ENCODE measurements at places on chromosomes 7 and 10.

DNA sequence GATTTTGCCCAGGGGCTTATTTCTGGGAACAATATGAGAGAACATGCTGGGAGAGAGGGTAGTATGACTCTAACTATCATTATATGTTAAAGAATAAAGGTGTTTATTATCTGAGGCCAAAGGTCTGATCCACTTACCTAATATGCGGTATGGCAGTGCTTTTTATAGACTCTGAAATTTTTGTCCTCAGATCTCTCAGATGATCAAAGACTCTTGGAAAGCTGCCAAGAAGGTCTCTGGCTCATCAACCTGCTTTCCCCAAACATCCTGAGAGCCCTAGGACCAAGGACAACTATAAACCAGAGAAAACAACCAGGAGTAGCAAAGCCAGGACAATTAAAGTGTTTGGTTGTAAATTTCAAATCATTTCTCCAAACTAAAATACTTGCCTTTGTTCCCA, 255.7 kb upstream of the LRRN3 start:
- no peak for DNase-seq

DNA sequence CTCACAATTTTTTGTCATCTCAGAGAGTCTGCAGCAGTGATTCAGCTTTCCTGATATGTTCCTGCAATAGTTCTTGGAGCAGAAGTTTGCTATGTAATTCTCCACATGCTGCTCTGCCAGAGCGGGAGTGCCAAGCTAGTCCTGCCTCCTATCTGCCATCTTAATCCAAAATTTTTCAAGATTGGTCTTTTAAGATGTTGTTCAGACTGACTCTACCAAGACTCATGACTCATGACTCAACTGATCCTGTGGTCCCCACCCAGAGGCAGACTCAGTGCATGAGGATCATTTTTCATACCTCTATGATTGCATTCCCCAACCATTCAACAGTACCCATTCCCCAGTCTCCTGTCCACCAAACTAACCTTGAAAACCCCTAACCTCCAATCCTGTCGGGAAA, 470.8 kb downstream of the INHBA start:
- DNase-seq: no peak

- DNase-seq: no peak
These were observed 51.4 kb upstream of the SCIN start for GRCh38 chr7:12518920-12519681.

DNA sequence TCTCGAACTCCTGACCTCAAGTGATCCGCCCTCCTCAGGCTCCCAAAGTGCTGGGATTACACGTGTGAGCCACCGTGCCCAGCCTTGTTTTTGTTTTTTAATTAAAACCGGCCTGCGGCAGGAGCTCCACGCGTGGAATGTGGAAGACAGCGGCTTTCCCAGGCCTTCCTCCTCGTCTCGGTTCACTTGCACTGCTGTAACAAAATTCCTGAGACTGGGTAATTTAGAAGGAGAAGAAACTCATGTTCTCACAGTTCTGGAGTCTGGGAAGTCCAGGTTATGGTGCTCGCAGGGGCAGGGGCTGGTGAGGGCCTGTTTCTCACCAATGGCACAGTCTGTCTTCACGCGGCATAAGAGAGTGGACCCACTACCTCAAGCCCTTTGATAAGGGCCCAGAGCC, 14.4 kb upstream of the CRYGN start:
- DNase-seq: no peak

DNA sequence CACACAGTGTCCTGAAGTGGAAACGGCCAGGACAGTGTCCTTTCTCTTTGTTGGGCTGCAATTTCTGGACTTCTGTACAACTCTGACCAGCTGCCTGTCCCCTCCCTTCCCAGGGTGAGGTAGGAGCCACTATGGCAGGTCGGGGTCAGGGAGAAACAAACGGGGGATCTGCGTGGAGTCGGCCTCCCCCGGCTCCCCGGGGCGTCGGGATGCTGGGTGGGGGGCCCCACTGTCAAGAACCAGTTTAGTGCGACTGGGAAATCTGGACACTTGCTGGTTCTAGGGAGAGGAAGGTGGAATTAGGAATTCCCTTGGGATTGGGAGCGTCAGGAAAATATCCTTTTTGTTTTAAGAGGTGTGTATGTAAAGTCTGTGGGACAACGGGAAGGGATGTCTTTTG, 567 bp downstream of the SYCE1 start:
- no peak for DNase-seq

GRCh38 chr10:35574924-35575352, 30.2 kb upstream of the GJD4 start:
- no peak for DNase-seq

DNA sequence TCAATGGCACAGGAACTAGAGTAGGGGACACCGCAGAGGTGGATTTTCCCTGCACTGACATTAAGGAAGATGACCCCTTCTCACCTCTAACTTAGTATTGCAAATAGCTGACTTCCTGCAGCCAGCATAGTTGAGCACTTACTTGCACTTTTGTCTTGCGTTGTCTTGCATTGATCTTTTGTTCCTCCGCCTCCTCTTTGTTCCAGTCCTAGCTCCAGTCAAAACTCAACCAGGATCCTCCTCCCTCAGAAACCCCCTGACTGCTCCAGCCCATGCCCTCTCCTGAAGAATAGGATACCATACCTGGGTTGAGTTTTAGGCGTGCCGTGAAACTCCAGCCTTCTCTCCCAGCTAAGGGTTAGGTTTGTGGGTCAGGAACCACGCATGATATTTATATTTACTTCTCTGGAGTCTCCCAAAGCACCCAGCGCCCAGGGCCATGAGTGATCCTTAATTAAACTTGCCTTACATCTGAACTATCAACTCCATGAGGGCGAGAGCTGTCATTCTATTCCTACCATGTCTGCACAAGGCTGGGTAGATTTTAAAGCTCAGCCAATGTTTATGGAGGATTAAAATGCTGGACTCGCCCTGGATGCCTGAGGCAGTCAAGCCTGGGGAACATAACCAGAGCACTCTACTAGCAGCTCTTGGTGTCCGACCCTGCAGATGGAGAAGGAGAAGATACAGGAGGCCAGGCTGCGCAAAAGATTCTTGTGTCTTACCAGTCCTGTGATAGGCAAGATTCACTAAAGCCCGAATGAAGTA, 14.1 kb downstream of the ZNF467 start:
- DNase-seq: no peak

GRCh38 chr7:151674161-151674920, 154.6 kb upstream of the RHEB start:
- DNase-seq: no peak

DNA sequence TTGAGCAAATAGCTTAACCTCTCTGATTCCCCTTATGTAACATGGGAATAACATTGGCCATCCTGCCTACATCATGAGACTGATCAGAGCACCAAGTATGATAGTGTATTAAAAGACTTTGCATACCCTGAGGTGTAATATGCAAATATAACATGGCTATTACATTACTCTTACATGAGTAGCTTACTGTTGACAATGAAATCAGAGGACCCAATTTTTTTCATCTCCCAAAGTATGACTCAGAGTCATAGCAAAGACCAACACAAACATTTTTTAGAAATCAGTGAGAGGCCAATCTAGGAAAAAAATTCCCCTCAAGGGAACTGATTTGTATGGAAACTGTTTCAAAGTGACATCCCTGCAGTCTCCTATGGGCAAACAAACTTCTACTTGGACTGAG, 47.0 kb upstream of the TMEM140 start:
- no peak for DNase-seq

DNA sequence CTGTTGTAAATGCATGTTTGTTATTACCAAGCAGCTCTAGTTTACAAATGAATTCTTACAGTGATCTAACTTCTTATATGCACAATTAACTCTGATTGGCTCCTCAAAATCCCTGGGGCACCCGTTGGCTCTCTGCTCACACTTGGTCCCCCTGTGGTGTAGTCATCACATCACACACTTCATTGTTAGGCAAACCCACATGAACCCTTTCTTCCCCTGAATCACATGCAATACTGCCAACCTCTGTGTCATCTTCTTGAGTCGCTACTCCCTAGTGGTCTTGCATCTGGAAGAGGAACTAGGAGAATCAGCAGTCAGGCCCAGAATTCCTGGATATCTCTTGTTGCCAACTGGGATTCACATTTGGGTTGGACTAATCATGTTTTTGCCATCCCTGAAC, 73.1 kb downstream of the CD36 start:
- DNase-seq: no peak

GRCh38 chr10:84563355-84563754, 235.0 kb downstream of the CCSER2 start:
- DNase-seq: no peak

- DNase-seq: no peak
These were observed 331.5 kb upstream of the NPVF start for GRCh38 chr7:25559581-25560367.

DNA sequence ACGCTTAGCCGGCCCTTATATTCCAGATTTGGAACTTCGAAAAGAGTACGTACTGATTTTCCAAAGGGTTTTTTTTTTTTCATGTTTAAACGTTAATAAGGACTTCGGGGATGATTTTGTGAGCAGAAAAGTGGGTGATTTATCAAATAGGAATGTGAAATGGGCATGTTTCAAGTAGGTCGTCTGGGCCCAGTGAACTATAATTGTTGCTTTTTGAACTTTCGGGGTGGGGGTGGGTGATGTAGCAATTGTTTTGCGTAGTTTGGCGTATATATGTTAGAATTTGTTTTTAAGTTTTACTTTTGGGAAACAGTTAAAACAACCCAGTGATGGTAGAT, 299 bp upstream of the PBLD start:
- no peak for DNase-seq

DNA sequence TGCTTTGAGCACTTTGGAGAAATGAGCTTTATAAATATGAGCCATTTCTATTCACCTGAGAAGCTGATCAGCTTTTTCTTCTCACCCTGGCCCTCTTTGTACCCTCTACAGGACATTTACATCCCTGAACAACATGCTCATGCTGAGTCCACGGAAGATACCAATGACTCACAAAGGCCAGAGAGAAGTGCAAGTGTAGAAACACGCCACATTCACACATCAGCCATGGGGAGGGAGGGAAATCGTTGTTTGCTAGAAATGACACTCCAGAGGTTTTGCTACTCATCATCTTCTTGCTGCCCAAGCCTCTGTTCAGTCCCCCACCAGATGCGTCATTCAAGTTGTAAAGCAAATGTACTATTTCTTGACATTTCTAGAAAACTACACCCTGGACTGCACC, 2.8 kb upstream of the UCN3 start:
- DNase-seq: no peak

- DNase-seq: no peak
These were observed 41.2 kb downstream of the COL13A1 start for GRCh38 chr10:69842882-69843281.

DNA sequence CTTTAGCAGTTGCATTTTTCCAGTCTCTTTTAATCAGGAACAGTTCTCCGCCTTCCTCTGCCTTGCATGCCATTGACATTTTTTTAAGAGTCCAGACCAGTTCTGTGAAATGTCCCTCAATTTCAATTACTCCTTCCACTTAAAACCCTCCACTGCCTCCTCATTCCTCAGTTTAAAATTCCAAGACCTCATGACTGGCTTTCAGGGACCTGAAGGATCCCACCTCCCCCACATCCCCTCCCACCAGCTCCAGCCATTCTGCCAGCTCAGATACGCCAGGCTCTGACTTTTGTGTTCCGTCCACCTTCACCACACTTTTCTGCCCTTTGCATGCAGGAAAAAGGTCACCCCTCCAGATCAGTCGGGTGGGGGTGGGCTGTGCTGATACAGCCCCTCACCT, 8.7 kb downstream of the TNRC18 start:
- no peak for DNase-seq

DNA sequence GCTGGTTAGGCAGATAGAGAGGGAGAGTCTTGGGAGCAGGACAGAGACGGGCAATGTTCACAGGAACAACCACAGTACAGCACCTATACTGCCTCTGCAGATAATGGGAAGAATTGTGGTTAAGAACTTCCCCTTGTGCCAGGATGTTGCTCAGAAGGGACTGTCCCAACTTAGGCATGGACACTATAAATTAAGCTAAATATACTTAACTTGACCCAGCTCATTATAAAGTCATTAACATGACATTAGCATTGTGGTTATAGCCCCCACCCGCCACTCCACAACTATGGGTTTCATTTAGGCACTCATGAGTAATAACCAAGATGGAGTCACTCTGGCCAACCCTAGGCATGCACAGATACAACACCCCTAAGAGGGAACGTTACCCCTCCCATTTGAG, 310.9 kb upstream of the NRG3 start:
- DNase-seq: no peak

- peak; percentile 70 for DNase-seq
These were observed 133.3 kb upstream of the NAMPT start for GRCh38 chr7:106418094-106418493.

- DNase-seq: no peak
These were observed 302.2 kb downstream of the ADARB2 start for GRCh38 chr10:1434912-1435692.

DNA sequence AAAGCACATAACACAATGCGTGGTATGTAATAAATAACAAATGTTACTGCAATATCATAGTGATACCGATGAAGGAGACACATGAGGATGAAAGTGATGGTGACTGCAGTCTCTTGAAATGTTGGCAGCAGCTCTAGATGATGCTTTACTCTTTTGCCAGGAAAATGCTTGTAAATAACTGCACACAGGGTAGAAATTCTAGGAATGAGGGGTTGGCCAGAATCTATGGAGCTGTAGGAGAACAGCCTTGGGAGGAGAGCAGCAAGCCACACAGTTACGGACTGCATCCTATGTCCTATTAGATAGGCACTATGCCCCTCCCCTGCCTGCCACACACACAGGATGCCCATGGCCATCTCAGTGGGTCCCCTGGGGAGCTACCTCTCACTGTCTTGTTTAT, 97.6 kb upstream of the GSDME start:
- DNase-seq: no peak

DNA sequence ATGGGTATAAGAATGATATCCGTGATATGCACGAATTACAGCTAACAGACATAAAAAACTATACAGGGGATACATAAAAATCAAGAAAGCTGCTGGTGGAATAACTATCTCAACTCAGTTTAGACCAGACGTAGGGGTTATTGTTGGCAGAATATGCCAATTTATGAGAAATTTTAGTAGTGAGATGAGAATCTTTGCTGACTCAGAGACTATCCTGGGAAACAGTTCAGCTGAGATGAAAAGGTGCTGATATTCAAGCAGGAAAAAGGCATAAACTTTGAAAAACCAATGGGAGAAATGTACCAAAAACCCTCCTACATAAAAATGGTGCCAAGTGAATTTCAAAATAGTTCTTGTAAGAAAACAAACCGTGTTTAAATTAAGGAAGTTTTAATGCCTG, 3.3 kb downstream of the MRPS33 start:
- DNase-seq: no peak

- DNase-seq: no peak
These were observed 1.8 kb upstream of the ZDHHC4 start for GRCh38 chr7:6575281-6576023.

GRCh38 chr7:43649755-43650274, 66.9 kb downstream of the STK17A start:
- DNase-seq: peak; percentile 82
